Activated CD8-positive, alpha-beta memory T cell treated with anti-CD3 and anti-CD28 coated beads for 1 hour (primary cell): ENCODE measurements at places on chromosomes 12 and 14.

- DNase-seq = no peak
These were observed 101.7 kb upstream of the C14orf180 start for GRCh38 chr14:104477666-104478380.

DNA sequence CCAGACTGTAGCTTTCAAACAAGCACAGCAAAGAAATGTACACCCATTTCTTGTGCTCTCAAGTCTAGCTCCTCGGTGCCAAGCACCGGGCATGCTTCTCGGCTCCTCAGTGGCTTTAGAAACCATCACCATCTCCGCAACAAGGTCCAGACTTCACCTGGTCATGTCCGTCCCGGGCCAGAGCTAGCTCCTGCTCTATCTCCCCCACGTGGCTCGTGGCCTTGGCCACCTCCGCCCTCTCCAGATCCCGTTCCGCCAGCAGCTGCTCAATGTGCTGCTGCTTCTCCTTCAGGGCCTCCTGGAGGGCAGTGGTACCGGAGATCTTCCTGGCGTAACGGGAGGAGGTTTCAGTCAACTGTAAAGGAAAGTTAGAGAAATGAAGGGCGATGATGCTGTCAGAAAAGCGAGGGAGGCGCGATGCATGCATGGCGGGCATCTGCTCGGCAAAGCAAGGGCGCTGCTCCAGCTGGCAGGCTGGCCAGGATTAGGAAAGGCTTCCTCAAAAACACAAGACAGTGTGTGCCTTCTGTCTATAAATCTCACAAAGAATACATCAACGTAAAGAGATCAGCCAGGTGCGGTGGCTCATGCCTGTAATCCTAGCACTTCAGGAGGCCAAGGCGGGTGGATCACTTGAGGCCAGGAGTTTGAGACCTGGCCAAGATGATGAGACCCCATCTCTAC, 67.4 kb downstream of the CLIP1 start:
- DNase-seq = no peak

DNA sequence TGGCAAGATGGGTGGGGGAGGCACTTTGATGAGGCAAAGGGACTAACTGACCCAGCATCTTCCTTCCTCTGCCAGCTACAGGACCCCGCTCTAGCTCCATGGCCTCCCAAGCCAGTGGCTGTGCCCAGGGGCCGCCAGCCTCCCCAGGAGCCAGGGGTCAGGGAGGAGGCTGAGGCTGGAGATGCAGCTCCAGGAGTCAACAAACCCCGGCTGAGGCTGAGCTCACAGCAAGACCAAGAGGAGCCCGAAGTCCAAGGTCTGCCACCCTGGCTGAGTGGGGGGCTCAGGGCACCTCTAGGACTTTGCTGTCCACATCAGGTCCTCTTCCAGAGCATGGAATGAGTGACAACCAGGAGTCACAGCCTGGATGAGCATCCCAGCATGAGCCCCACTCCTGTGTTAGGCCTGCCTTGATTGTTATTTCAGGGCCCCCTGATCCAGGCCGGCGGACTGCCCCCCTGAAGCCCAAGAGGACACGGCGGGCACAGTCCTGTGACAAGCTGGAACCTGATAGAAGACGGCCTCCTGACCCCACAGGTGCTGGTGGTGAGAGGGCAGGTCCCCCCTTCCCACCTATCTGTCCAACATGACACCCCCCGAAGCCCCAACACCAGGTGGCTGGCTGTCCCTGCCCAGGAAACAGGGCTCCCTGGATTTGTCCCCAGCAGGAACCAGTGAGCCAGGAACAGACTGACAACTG, 2.5 kb upstream of the CPNE6 start:
- no peak for DNase-seq

DNA sequence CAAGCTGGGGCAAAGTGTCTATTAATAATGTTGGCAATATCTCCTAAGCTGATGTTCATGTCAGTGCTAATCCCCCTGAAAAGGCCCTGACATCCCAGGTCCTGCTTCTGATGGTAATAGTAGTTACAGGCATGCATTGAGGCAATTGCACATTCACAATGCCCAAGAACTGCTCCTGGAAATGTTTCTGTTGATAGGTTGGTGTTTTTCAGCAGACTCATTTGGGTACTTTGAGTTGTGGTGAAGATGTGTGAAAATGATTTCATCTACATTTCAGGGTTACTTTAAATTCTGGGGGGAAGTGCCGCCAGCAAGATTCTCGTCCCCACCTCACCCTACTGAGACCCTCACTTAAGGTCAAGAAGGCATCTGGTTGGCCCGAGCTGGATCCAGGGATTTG, 92.9 kb downstream of the BBS10 start:
- no peak for DNase-seq

- DNase-seq = no peak
These were observed 31.2 kb downstream of the TPCN1 start for GRCh38 chr12:113252494-113252893.

DNA sequence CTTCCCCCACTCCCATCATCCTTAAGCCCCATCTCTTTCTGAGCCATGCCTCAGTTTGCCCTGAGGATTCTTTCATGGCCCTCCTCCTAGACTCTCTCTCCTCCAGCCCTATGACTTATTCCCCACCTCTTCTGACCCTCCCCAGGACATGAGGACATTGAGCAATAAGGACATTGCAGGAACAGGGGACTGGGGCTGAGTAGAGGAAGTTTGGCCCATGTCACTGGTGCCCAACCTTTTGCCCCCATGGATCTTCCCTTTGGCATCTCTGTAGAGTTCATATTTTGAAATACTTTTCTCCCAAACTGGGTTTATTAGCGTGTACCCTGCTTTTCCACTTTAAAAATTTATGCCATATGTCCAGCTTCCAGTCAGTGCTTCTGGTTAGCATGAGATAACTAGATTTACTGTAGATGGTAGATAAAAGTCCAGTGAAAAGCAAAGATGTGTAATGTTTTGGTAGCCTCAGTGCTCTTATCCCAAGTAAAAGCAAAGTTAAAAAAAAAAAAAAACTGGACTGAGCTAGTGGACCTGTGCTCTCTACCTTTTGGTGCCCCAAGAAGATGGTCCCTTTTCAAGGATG, 6.1 kb upstream of the LRP1-AS start:
- DNase-seq = no peak

GRCh38 chr12:75489187-75489586, 8.6 kb downstream of the GLIPR1 start:
- DNase-seq = no peak

DNA sequence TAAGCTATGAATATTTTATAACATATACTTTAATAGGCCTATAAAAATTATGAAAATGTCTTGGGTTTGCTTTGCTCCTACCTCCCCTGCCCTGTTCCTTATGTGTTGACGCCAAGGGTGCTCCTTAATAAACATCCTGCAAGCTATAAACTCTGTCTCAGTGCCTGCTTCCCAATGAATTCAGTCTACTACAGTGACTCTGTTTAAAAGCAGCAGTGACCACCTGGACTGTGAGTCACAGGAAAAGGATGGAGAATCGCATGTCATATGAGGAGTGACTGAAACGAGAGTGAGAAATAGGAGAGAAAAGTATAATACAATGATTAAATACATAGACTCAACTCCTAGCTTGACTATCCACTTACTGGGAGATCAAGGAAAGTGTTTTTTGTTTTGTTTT, 41.1 kb upstream of the CFAP54 start:
- DNase-seq = no peak
